ENCODE measurements at places on chromosomes 1 and 21.

DNA sequence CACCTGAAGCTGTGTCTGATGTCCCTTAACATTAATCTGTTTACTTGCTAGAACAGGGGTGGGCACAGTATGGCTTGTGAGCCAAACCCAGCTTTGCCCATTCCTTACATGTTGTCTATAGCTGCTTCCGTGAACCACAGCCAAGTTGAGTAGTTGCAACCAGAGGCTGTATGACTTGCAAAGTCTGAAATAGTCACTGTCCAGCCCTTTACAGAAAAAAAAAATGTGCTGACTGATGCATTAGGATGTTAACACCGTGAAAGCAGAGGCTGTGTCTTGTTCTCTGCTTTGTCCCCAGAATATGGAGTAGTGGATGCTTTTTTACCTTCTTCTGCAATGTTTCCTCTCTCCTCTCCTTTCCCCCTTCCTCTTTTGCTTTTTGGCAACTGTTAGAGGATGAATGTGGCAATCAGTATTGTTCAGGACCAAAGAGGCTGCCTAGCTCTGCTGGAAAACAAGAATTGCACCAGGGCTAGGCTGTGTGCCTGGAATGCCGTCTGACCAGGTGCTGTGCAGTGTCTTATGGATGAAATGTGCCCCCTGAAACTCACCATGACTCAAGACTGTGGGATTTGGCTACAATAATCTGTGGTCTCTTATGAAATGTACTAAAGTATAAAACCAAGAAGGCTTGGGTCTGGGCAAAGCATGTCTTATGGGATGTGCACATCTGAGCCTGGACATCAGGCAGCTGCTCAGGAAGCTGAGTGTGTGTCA, 79.6 kb upstream of the GCLM start:
- no peak overlapping the region for H3K4me3 ChIP-seq
- H3K36me3 ChIP-seq: no peaks in the 10 kb centered on the region
- peaks cover 29% of the 10 kb centered on the region for H3K27me3 ChIP-seq
- no peak for DNase-seq
- H3K4me1 ChIP-seq: no peaks in the 10 kb centered on the region

GRCh38 chr1:225424562-225425200, 3.2 kb downstream of the LBR start:
- no peak for DNase-seq
- H3K27ac ChIP-seq: peak overlapping the region; percentile 63
- peaks cover 63% of the 10 kb centered on the region for H3K4me1 ChIP-seq
- no peaks in the 10 kb centered on the region for H3K27me3 ChIP-seq
- H3K4me3 ChIP-seq: peak overlapping the region; percentile 90

GRCh38 chr21:18812308-18812707, 408.7 kb upstream of the TMPRSS15 start:
- DNase-seq: no peak
- H3K27me3 ChIP-seq: no peaks in the 10 kb centered on the region
- no peaks in the 10 kb centered on the region for H3K4me1 ChIP-seq
- H3K36me3 ChIP-seq: no peaks in the 10 kb centered on the region

DNA sequence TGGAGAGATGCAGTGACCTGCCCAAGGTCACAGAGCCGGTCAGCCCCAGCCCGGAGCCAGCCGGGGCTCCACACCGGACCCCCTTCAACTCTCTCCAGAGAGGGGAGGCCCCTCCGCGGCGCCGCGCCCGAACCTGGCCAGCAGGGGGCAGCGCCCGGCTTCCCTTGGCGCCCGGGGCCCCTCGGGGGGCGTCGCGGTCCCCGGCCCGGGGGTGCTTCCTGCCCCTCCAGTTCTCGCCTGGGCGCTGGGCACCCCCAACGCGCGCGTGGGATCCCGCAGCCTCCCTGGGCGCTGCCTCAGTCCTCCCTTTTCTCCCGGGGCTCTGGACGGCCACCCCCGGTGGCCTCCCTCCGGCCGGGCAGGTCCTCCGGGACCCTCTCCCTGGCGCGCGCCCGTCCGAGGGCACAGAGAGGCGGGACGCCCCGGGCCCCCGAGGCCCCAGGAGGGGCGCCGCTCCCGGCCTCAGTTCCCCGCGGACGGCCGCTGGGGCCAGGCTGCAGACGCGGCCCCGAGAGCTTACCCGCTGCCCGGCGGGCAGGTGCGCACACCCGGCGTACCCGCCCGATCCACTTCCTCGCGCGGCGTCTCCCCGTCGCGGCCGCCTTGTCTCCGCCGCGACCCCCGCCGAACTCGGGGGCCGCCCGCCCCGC, 406 bp downstream of the HTR1D start:
- peak; percentile 63 for DNase-seq
- H3K27ac ChIP-seq: no peak overlapping the region
- peak overlapping the region; percentile 5 for H3K4me3 ChIP-seq
- H3K36me3 ChIP-seq: no peaks in the 10 kb centered on the region
- peaks cover 70% of the 10 kb centered on the region for H3K27me3 ChIP-seq

GRCh38 chr1:227411066-227411465, 92.8 kb upstream of the CDC42BPA start:
- H3K4me1 ChIP-seq: no peaks in the 10 kb centered on the region
- DNase-seq: no peak
- no peaks in the 10 kb centered on the region for H3K36me3 ChIP-seq
- no peak overlapping the region for H3K4me3 ChIP-seq

GRCh38 chr1:46315669-46316403, 12.3 kb downstream of the UQCRH start:
- DNase-seq: no peak
- H3K4me3 ChIP-seq: no peak overlapping the region
- H3K36me3 ChIP-seq: peaks cover 69% of the 10 kb centered on the region
- H3K27ac ChIP-seq: peak overlapping the region; percentile 2

GRCh38 chr1:37717631-37718030, 25.3 kb downstream of the CDCA8 start:
- no peak for DNase-seq
- no peaks in the 10 kb centered on the region for H3K27me3 ChIP-seq
- no peaks in the 10 kb centered on the region for H3K4me1 ChIP-seq
- H3K36me3 ChIP-seq: no peaks in the 10 kb centered on the region

GRCh38 chr1:23367791-23368561, 1.7 kb downstream of the ZNF436 start:
- DNase-seq: peak; percentile 95
- H3K4me1 ChIP-seq: peaks cover 35% of the 10 kb centered on the region
- H3K4me3 ChIP-seq: peak overlapping the region; percentile 93
- peaks cover 55% of the 10 kb centered on the region for H3K36me3 ChIP-seq

- no peak overlapping the region for H3K4me3 ChIP-seq
- no peak overlapping the region for H3K27ac ChIP-seq
- DNase-seq: no peak
- H3K36me3 ChIP-seq: no peaks in the 10 kb centered on the region
Measured at GRCh38 chr1:180260541-180260940, 30.5 kb downstream of the LHX4 start.

GRCh38 chr1:13652238-13652637, 47.8 kb upstream of the PRDM2 start:
- no peak for DNase-seq
- no peak overlapping the region for H3K4me3 ChIP-seq
- no peaks in the 10 kb centered on the region for H3K4me1 ChIP-seq

- no peaks in the 10 kb centered on the region for H3K4me1 ChIP-seq
- no peaks in the 10 kb centered on the region for H3K27me3 ChIP-seq
- H3K4me3 ChIP-seq: no peak overlapping the region
- H3K27ac ChIP-seq: no peak overlapping the region
- H3K36me3 ChIP-seq: no peaks in the 10 kb centered on the region
Measured at GRCh38 chr1:4150262-4150661, 250.2 kb upstream of the C1orf174 start.

- no peak overlapping the region for H3K4me3 ChIP-seq
- no peak for DNase-seq
- no peaks in the 10 kb centered on the region for H3K4me1 ChIP-seq
- peaks cover 12% of the 10 kb centered on the region for H3K27me3 ChIP-seq
- H3K36me3 ChIP-seq: no peaks in the 10 kb centered on the region
- no peak overlapping the region for H3K27ac ChIP-seq
Measured at GRCh38 chr1:37306871-37307270, 167.5 kb upstream of the ZC3H12A start.

DNA sequence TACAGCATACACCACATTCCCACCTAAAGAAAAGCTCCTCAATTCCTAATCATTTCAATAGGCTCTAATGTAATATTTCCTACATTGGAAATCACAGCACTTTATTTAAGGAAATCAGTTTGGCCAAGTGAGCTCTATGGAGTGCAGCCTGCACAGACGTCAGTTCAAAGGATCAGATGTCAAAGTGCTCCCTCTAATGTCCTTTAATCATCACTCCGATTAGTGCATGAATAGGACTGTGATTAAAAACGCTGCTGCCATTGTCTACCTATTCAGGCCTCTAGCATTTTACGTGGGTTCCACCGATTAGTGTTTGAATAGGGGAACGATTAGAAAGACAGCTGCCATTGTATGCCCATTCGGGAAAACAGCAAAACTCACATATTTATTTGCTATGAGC, 50.2 kb downstream of the DPYD start:
- DNase-seq: no peak
- peaks cover 27% of the 10 kb centered on the region for H3K36me3 ChIP-seq
- H3K27ac ChIP-seq: no peak overlapping the region
- H3K4me1 ChIP-seq: peaks cover 26% of the 10 kb centered on the region
- H3K27me3 ChIP-seq: no peaks in the 10 kb centered on the region

DNA sequence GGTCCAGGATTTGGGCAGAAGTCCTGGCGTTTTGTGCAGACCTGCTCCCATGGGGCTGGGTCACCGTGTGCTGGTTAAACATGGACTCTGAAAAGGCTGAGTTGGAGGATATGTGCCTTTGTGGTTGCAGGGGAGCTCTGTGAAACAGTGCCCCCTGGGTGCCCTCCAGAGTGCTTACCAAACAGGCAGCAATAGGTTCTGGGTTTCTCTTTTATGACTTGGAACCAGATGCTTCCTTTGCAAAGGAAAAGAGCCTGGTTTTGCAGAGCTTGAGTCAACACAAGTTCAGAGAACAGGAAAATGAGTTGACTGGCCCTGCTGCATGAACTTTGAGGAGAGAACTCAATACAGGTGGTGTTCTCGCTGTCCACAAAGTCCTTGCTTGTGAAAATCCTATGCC, 288.9 kb downstream of the TM2D1 start:
- H3K4me1 ChIP-seq: peaks cover 2% of the 10 kb centered on the region
- no peaks in the 10 kb centered on the region for H3K27me3 ChIP-seq
- DNase-seq: no peak
- H3K27ac ChIP-seq: no peak overlapping the region

DNA sequence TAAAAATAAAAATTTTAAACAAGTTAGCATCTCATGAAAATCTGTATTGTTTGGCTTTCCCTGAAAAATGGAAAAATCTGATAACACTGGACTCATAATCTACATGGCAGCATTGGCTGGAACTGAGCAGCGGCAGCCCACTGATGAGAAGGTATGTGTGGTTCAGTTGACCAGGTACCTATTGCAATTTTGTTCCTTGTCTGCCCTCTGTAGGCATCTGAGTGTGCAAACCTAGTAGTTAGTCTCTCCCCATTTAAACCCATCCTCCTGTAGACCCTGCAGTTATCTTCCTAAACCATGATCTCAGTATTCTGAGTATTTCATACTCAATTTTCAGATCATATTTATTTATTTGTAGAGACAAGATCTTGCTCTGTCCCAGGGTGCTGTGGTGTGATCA, 59.4 kb upstream of the SERBP1 start:
- no peaks in the 10 kb centered on the region for H3K36me3 ChIP-seq
- no peak overlapping the region for H3K27ac ChIP-seq
- no peak for DNase-seq
- H3K27me3 ChIP-seq: no peaks in the 10 kb centered on the region
- no peak overlapping the region for H3K4me3 ChIP-seq

GRCh38 chr1:59302871-59303270, 6.0 kb downstream of the FGGY start:
- no peak overlapping the region for H3K27ac ChIP-seq
- no peak overlapping the region for H3K4me3 ChIP-seq
- no peaks in the 10 kb centered on the region for H3K27me3 ChIP-seq
- peaks cover 19% of the 10 kb centered on the region for H3K36me3 ChIP-seq

DNA sequence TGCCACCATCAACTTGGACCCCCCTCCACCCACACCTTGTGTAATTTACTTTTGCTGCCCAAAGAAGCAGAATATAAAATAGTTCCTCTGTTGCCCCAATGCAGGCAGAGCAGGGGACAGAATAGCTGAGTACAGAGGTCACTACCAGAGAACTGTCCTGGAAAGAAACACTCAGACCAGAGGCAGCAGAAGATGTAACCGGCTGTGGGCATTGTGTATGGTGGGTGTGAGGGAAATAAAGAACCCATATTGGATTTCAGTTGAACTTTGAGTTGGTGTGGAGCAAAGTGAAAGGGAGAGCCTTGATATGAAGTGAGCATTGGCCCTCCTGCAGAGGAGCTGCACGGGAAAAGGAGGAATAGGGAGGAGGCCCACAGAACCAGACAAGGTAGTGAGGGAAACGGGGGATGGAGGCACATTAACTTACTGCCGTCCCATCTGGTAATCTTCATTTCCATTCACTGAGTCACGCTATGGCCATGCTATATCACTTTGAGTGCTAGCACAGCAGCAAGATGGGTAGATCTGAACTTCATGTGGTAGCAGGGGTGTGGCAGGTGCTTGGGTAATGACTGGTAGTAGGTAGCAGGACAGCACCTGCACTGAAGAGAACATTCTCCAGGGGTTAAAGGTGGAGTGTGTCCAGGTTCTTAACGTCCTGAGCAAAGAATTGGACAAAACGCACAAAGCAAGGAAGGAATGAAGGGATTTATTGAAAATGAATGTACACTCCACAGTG, 56.3 kb upstream of the FBXO28 start:
- H3K36me3 ChIP-seq: no peaks in the 10 kb centered on the region
- no peak for DNase-seq
- H3K27me3 ChIP-seq: no peaks in the 10 kb centered on the region

- peak overlapping the region; percentile 81 for H3K4me3 ChIP-seq
- DNase-seq: no peak
Measured at GRCh38 chr1:230868736-230869385, 540 bp upstream of the C1orf198 start.

DNA sequence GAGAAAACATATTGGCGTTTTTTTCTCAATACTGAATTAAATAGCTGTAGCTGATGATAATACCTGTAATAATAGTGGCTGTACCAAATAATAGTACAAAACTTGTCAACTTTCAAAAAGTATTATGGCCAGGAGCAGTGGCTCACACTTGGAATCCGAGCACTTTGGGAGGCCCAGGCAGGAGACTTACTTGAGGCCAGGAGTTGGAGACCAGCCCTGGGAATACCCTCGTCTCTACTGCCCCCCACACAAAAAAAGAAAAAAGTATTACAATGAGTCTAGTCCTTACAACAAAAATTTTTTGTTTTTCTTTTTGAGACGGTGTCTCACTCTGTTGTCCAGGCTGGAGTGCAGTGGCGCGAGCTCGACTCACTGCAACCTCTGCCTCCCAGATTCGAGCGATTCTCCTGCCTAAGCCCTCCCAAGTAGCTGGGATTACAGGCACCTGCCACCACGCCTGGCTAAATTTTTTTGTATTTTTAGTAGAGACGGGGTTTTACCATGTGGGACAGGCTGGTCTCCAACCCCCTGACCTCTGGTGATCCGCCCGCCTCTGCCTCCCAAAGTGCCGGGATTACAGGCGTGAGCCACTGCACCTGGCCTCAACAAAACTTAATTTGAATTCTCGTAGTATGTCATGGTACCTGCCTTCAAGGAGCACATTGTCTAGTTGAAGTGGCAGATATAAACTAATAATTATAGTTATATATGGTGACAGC, 1.4 kb downstream of the RBBP4 start:
- H3K4me3 ChIP-seq: peak overlapping the region; percentile 98
- no peaks in the 10 kb centered on the region for H3K27me3 ChIP-seq
- H3K36me3 ChIP-seq: peaks cover 84% of the 10 kb centered on the region
- H3K4me1 ChIP-seq: peaks cover 64% of the 10 kb centered on the region
- H3K27ac ChIP-seq: peak overlapping the region; percentile 100
- DNase-seq: no peak

GRCh38 chr1:225772848-225773247, 4.8 kb upstream of the SRP9 start:
- peaks cover 2% of the 10 kb centered on the region for H3K4me1 ChIP-seq
- H3K27me3 ChIP-seq: no peaks in the 10 kb centered on the region
- no peak for DNase-seq
- peaks cover 2% of the 10 kb centered on the region for H3K36me3 ChIP-seq
- H3K4me3 ChIP-seq: no peak overlapping the region

Data from activated T-cell treated with anti-CD3 and anti-CD28 coated beads, Interleukin-2, amount 50 U/mL, for 24 hours (primary cell).